ENCODE measurements at places on chromosomes 12 and 14. TPM values are rescaled to one million over a fixed set of nuclear protein-coding genes. Genes with fewer than 3 reads are reported as not detected.

Gene RNASE3
- total RNA-seq, result not detected

Gene NFATC4
- 56.4 TPM for total RNA-seq

Gene TEX52
- not detected for total RNA-seq

Gene GALNT6
- 32.2 TPM for total RNA-seq

Gene FAM234B
- total RNA-seq, result 10.8 TPM

Gene SYNDIG1L
- total RNA-seq, result not detected

Gene RASSF8
- total RNA-seq, result 60.6 TPM

Gene OR4K13
- total RNA-seq, result not detected

Gene HSPB8
- total RNA-seq, result 22.0 TPM

DNA sequence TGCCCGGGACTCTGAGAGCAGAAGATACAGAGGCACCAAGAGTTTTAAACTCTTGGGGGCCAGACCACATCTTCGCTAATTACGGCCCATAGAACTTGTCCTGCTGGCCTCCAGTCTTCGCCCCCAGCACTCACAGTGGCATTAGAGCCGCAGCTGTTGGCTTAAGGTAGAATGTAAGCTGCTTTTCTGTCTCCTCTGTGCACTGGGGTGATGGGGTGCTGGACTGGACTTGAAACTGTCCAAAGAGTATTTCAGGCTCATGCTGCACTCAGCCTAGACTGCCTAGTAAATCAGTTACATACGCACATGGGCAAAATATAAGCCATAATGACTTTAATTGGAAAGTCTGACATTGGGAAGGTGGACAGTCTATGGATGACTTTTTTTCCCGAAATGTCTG lies 29.0 kb downstream of the YY1 start:
- DNase-seq, result no peak

- peak; percentile 39 for DNase-seq
These were observed 4.4 kb upstream of the CLEC2A start for GRCh38 chr12:9936591-9936990.

DNA sequence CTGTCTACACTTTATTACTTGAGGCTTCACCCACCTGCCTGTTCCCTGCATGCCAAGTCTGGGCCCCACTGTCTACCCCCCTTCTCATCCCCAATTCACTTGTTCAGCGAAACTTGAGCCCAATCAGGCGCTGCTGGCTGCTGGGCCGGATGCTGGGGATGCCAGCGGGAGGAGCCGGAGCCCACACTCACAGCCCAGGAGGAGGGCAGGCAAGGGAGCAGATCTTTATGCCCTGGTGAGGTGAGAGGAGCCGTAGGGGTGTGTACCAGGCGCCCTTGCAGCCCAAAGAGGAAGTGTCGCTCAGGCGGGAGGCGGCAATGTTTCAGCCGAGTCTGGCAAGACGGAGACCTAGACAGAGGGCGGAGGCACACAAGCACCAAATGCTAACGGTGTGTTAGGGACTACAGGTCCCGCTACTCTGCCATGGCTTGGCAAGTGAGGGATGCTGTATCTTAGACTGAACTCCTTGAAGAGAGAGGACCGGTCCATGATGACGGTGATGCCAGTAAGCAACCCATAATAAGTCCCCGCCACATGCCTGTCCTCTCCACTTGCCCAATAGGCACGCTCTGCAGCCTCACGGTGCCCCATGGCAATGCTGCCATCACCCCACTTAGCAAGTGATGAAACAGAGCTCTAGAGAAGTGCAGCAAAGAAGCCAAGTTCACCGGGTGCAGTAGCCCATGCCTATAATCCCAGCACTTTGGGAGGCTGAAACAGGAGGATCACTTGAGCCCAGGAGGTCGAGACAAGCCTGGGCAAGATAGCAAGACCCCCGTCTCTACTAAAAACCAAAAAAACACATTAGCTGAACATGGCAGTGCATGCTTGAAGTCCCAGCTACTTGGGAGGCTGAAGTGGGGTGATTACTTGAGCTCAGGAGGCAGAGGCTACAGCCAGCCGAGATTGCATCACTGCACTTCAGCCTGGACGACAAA lies 41.6 kb downstream of the LRRC74A start:
- no peak for DNase-seq

- DNase-seq, result no peak
These were observed 46.5 kb upstream of the PRIMA1 start for GRCh38 chr14:93834699-93835371.

DNA sequence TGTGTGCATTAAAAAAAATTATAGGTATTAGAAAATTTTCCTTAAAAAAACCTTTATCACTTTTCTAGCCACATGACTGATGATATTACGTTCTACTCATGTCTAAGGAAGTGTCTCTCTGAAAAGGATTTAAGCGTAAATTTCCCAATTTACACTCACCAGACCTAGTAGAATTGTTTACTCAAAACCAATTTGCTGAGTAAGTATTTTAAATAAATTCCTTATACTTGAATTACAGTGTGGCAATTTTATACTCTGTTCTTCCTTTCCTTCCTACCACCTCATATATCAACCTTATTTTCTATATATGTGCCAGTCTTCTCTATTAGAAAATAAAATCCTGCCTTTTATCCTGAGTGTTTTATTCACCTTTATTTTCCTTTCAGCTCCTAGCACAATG lies 1035.1 kb downstream of the TRHDE start:
- DNase-seq, result no peak

DNA sequence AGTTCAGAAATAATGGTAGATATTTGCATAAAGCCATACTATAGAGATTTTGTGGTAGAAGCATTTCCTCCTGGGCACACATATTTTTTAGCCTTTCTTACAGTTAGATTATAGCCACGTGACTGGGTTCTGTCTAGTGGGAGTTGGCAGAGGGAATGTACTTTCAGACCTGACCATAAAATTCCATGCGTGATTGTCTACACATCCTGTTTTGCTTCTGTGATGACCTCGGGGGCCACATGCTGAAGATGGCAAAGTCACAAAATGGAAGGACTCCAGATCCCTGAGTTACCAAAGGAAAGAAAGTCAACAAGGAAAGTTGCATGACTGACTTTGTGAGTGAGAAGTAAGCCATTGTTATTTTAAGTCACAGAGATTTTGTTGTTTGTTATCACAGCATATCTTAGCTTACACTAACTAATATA lies 14.6 kb upstream of the MIA2 start:
- DNase-seq, result peak; percentile 64

DNA sequence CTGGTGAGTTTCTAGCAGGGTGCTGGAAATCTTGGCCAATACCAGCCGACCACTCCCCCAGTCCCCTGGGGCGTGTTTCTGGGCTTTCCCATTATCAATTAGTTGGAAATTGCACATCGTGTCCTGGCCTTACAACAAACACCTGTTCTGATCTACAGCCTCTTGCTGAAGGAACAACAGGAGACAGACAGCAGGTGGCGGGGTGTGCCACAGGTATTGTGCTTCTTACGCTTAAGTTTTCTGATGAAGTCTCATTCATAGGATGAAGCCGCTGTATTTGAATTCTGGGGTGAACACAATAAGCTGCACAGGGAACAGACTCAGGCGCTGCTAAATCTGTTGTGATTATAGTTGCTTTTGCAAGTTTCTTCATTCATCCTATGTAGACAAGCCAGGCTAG lies 703 bp downstream of the HIGD1C start:
- no peak for DNase-seq

GRCh38 chr12:27534765-27535161 lies 10.8 kb downstream of the PPFIBP1 start:
- DNase-seq, result no peak

DNA sequence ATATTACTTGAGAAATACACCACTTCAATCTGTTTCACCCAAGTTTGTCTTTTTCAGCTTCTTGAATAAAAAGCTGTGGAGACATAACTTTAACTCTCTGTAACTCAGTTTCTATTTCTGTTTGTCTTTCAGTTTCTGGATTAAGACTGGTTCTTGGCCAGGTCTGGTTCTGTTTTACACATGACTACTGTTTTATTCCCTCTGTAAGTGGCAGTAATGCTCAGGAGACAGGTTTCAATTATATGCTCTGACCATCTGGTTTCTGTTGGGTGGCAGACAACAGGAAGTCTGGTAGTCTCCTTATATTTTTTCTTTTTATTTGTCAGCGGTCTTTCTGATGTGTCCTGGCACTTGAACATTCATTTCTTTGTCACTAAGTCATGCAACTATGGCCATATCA lies 102.9 kb downstream of the RPS29 start:
- DNase-seq, result no peak

DNA sequence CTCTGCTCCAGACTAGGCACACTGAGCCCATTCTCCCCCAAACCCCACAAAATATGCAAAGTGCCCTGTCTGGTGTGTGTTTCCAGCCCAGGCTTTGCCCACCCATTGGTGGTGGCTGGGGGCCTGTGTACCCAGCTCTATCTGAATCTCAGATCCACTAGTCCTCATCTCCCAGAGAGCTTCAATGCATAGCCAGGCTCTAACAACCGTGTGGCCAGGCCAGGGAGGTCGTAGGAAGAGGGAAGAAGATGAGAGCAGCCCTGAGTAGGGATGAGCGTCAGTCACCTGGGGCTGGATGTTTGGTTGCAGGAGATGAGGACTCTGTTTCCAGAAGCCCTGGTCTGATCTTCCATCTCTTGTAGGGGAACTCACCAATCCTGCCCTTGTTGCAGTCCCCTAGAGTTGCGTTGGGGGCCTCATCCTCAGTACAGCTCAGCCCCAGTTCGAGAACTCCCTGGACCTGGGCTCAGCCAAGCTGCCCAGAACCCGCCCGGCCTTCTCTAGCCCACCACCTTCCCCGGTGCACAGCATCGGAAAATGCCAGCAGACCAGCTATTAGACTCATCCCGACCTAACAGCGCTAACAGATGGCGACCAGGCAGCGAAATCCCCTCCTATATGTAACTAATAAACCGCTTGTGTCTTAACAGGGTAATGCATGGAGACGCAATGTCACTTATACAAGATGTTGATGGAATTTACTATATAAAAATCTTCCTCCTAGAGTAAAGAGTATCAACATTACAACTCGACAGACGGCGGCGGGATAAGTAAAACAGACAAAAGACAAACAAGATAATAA lies 3.2 kb upstream of the LHX5 start:
- DNase-seq, result no peak

GRCh38 chr14:30223385-30223785 lies 295.7 kb upstream of the PRKD1 start:
- peak; percentile 84 for DNase-seq

GRCh38 chr12:116859079-116859478 lies 22.2 kb downstream of the HRK start:
- no peak for DNase-seq

GRCh38 chr14:103169954-103170353 lies 46.7 kb downstream of the TNFAIP2 start:
- no peak for DNase-seq

DNA sequence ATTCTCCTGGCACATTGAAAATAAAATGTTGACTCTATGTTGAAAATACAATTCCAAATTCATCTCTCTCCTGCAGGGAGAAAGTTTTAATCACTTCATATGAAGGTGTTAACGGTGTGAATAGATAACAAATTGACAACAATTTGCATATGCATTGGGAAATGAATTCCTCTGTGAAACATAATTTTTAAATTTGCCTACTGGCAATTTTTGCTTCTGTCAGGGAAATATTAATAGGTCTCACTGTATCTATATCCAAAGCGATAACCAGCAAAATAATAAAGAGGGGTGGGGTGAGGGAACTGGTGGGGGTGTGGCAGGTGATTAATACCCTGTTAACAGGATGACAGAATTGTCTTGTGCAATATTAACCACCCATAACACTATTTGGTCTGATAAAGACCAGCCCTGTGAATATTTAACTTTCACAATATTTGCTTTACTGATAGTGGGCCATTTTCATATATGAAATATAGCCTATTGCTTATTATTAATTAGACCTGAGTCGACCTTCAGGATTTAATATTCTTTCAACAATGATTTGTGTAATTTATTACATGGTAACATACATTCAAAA lies 239.0 kb upstream of the SSTR1 start:
- no peak for DNase-seq

GRCh38 chr12:63814146-63814772 lies 30.2 kb upstream of the SRGAP1 start:
- DNase-seq, result no peak

DNA sequence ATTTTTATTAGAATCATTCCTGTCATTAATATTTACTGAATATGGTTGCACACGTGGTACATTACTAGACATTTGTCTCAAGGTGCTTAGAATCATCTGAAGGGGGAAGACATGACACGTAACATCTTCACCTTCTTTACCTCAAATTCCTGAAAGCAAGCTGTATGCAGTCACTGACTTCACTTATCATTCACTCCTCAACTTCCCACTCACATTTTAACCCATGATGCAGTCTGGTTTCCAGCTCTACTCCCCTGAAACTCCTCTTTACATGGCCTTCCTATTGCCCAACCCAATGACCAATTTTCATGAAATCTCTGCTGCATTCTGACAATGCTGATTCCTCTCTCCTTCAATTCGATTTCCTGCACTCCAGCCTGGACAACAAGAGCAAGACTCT lies 5.8 kb upstream of the PSMC6 start:
- no peak for DNase-seq

DNA sequence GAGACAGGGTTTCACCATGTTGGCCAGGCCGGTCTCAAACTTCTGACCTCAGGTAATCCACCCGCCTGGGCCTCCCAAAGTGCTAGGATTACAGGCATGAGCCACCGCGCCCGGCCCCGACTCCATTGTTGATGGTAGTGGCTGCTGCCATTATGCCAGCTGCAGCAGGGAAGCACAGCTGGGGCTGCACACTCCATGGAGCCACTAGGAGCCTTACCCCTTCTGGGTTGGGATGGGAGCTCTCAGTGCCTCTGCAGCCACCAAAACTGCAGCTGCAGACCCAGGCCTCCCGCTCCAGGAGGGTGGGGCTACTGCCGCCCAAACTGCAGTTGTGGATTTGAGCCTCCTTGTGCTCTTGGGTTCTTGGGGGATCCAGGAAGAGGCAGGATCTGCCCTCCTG lies 25.9 kb downstream of the TCHP start:
- no peak for DNase-seq

DNA sequence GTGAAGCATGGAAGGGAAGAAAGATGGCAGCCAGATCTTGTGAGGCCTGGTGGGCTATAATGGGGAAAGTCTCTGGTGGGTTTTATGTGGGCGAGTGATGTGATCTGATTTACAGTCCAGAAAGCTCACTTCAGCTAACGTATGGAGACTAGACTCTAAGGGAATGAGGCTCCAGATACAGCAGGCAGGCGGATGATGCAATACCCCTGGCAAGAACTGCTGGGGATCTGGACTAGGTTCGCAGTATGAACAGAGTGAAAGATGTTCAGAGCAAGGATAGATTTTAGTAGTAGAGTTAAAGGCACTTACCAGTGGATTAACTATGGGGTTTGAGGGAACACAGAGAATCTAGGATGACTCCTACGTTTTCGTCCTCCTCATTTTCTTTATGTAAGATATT lies 253.1 kb downstream of the ANO2 start:
- peak; percentile 1 for DNase-seq

DNA sequence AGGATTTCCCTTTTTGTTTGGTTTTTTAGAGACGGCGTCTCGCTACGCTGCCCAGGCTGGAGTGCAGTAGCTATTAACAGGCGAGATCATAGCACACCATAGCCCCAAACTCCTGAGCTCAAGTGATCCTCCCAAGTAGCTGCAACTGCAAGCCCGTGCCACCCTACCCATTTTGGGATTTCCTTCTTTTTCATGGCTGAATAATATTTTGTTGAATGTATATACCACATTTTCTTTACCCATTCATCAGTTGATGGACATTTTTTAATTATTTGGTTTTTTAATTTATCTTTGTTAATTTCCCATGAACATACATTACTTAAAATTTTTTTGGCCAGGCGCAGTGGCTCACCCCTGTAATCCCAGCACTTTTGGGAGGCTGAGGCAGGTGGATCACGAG lies 15.2 kb downstream of the PITPNM2 start:
- no peak for DNase-seq

Measured in fibroblast of villous mesenchyme (primary cell).